ENCODE measurements at places on chromosomes 13 and 19. TPM values are rescaled to one million over a fixed set of nuclear protein-coding genes. Genes with fewer than 3 reads are reported as not detected.

DNA sequence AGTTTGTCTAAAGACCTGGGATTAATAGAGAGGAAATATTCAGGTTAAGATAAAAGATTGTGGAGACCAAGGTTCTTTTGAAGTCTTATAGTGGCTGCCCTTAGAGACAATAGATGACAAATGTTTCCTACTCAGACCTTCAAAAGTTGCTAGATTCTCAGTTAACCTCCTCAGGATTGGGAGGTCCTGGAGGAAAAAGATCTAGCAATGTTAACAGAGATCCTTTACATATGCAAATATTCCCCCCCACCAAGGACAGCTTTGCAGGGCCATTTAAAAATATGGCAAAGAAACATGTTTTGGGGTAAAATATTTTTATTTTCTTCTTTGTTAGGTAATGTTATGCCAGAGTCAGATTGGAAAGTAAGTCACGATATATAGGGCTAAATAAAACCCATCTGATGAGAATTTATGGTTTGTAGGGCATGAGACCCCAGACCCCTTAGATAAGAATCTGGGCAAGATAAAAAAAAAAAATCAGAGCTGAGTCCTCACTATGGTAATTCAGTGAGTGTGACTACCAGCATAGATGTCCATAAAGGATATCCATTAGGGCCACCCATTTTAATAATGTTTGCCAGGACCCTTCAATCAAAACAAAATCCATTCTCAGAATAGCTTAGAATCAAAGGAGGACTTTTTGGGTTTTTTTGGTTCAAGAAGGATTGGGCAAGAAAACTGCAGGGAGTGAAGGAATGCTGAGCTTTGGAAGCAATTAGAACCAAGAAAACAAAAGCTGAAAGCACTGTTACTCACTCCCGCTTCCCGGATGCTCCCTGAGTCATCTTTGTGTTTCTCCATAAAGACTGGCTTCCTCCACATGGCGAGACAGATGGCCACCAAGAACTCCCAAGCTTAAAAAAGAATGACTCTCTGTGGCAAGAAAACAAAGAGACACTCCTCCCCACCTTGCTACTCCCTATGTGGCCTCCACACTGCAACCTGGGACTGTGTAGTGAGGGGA lies 28.2 kb downstream of the VSTM1 start:
- no peak overlapping the region for H3K4me3 ChIP-seq
- no peaks in the 10 kb centered on the region for H3K4me1 ChIP-seq
- H3K27me3 ChIP-seq = no peaks in the 10 kb centered on the region
- H3K27ac ChIP-seq = no peak overlapping the region
- no peaks in the 10 kb centered on the region for H3K36me3 ChIP-seq

DNA sequence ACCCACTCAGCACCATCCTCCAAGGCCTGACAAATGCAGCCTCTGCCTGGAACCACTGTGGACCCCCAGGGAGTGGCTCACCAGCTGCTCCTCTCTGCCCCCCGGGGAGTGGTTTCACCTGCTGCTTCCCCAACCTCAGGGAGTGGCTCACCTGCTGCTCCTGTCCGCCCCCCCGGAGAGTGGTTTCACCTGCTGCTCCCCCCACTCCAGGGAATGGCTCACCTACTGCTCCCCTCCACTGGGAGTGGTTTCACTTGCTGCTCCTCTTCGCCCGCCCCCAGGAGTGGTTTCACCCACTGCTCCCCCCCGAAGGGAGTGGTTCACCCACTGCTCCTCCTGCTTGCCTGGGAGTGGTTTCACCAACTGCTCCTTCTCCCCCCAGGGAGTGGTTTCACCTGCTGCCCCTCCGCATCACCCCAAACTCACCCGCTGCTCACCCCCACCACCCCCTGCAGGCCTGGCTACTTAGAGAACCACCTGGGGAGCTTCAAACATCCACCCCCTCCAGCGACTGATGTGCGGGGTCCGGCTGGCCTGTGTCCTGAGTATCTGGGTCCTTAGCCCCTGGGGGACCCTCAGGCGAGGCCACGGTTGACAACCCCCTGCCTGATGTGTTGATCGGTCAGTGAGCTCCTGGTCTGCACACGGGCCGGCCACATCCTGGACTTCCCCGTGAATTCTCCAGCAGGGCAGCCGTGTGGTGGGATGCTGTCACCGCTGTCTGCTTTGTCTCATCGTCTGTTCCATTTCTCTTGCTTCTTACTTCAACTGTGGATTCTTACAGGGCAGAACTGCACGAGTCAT lies 14.6 kb upstream of the TMEM255B start:
- DNase-seq = no peak
- no peak overlapping the region for H3K27ac ChIP-seq
- H3K27me3 ChIP-seq = no peaks in the 10 kb centered on the region
- no peaks in the 10 kb centered on the region for H3K4me1 ChIP-seq
- no peak overlapping the region for H3K4me3 ChIP-seq

GRCh38 chr19:47471733-47472457 lies at the start of gene SLC8A2:
Gene SLC8A2, minus strand, starts transcription at chr19:47471893. Its CDS starts 5,490 bp downstream, at chr19:47466403.
- no peaks in the 10 kb centered on the region for H3K27me3 ChIP-seq
- H3K4me3 ChIP-seq = peak within 1 kb of the TSS; percentile 42
- peak; percentile 82 for DNase-seq
- H3K4me1 ChIP-seq = no peaks in the 10 kb centered on the region

DNA sequence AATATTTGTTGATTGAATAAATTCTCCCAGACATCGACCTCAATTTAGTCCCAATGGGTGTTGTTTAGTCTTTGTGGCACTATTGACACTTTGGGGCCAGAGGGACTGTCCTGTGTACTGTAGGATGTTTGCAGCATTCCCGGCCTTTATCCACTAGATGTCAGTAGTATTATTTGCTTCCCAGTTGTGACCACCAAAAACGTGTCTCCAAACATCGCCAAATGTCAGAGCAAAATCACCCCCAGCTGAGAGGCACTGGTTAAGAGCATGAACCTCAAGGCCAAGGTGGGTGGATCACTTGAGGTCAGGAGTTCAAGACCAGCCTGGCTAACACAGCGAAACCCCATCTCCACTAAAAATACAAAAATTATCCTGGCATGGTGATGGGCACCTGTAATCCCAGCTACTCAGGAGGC lies 15.4 kb downstream of the NLRP12 start:
- H3K4me3 ChIP-seq = no peak overlapping the region
- no peaks in the 10 kb centered on the region for H3K4me1 ChIP-seq
- no peaks in the 10 kb centered on the region for H3K27me3 ChIP-seq
- H3K36me3 ChIP-seq = no peaks in the 10 kb centered on the region
- H3K27ac ChIP-seq = no peak overlapping the region

GRCh38 chr13:20064128-20064527 lies 96.7 kb downstream of the GJA3 start:
- no peaks in the 10 kb centered on the region for H3K4me1 ChIP-seq
- no peak for DNase-seq
- H3K4me3 ChIP-seq = no peak overlapping the region
- H3K36me3 ChIP-seq = no peaks in the 10 kb centered on the region

DNA sequence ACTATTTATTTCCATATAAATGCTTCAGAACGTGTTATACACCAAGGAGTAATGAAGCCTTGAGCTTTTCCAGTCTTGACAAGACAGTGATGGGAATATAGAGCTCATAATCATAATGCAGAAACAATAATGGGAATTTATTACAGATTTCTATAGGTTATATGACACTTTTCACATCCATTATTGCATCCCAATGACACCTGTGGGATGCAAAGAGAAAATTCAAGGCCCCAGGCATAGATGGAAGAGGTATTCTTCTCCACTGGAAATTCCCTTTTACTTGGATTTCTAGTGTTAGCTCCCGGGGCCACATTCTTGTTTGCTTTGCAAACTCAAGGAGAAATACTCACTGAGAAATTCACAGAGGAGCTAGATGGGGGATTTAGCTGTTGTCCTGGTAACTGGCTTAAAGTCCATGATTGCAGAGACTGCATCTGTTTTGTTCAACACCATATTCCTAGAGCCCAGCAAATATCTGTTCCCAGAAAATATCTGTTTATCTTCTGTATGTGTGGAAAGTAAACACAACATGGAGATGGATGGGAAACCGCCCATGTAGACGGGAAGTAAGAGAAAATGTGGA lies 30.6 kb upstream of the TNFSF11 start:
- no peak for DNase-seq
- no peak overlapping the region for H3K27ac ChIP-seq
- H3K4me3 ChIP-seq = no peak overlapping the region
- H3K27me3 ChIP-seq = no peaks in the 10 kb centered on the region

DNA sequence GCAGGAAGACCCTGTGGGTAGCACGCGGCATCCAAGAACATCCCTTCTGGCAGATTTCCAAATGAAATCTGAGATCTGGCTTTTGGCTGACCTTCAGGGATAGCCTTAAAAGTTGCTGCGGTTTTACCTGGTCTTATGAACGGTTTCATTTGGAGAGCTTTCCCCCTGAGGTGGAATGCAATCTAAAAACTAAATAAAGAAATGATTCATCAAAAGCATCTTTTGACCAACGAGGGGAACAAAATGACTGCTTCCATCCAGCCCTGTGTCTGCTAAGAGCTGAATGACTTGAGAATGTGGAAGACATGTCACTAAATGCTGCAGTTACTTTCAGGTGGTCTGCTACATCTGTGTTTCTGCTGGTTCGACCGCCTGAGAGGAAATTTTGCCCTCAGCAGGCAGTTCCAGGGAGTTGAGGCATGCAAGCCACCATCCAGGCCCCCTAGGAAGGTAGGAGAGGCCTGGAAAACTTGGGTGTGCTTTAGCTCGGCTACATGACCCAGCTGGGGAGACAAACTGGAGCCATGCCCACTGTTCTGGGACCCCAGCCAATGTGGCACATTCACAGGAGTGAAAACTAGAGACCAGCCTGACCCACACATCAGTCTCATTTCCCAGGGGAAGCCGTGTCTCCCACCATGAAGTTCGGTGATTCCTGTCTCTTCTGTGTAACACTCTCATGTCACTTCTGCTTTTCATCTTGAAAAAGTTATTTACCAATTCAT lies 175.1 kb upstream of the KL start:
- DNase-seq = no peak
- H3K4me3 ChIP-seq = no peak overlapping the region
- no peaks in the 10 kb centered on the region for H3K27me3 ChIP-seq
- H3K27ac ChIP-seq = no peak overlapping the region
- no peaks in the 10 kb centered on the region for H3K4me1 ChIP-seq
- no peaks in the 10 kb centered on the region for H3K36me3 ChIP-seq

DNA sequence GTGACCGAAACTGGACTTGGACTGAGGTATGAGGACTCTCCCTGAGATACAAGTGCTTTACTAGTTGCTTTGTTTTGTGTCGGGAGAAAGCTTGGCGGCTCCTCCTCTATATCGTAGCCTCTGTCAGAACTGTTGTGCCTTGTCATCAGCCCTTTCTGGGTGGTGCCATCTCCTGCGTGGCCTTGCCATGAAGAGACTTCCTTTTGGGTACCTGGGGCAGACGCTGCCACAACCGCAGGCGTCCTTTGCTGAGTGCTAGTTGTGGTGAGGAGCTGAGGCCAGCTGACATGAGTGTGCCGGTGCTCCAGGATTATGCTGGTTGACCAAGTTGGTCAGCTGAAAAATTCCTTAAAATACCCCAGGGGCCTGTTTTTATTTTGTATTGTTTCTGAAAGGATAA lies 124.5 kb downstream of the AKAP11 start:
- no peaks in the 10 kb centered on the region for H3K4me1 ChIP-seq
- H3K4me3 ChIP-seq = no peak overlapping the region
- H3K36me3 ChIP-seq = no peaks in the 10 kb centered on the region

The WDR87 gene
- not detected for total RNA-seq

The ATP4A gene
- not detected for total RNA-seq

The LILRA1 gene
- total RNA-seq = not detected
